ENCODE measurements at places on chromosomes 5 and 9.

- DNase-seq: peak; percentile 57
Measured at GRCh38 chr5:14447958-14448911, 133.4 kb upstream of the OTULINL start.

GRCh38 chr5:176956756-176957155, 49.8 kb downstream of the UIMC1 start:
- DNase-seq: no peak

- DNase-seq: no peak
Measured at GRCh38 chr5:138963763-138964371, 88.7 kb upstream of the LRRTM2 start.

DNA sequence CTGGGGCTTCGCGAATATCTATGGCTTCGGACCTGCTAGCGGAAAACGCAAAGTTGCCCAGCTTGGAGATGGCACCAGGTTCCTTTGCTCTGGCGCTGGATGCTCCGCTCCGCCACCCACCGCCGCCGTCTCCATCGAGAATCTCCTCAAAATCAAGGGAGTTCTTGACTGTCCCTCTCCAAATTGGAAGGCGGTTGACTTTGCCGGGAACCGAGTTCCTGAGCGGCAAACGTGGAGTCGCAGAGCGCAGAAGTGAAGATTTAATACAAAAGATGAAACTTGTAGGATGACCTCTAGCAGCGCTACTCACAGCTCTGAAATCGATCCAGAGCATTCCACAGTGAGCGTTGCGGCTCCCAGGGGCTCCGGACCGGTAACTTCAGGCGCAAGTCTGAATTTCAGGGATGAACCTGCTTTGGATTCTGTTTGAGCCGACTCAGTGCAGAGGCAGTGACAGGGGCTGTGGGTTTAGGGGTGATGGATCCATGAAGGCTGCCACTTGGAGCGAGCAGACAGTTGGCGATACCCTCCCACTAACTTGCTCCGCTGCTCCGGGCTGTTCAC, 1641.5 kb upstream of the C9orf72 start:
- no peak for DNase-seq

DNA sequence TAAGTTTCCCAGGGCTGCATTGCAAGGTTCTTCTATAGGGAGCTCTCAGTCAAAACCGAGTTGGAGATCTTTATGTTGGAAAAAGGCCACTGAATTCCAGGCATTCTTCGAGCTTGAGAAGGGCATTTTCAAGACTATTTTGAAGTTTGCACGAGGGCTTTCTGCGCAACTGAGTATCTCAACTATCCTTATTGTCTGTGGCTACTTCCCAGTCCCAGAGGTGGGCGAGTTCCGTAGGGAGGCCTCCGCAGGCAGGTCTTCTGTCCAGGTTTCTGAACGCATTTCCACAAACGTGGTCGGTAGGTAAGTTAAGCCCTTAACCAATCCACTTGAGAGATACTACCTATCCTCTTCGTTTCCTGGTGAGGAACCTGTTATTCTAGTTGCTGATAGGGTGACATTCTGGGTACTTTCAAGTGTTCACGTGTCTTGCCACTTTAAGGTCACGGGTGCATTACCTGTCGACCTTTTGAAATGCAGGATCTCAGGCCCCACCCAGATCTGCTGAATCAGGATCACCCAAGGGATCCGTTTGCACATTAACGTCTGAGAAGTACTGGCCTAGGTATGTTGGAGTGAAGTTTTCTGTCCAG, 51.4 kb upstream of the TJP2 start:
- DNase-seq: peak; percentile 84

Measured in astrocyte of the spinal cord (primary cell).